ENCODE measurements at places on chromosomes 2 and 18.

GRCh38 chr2:29082804-29083495 is 8.6 kb upstream of the PCARE start:
- no peak for DNase-seq

GRCh38 chr2:221572219-221572820 is at the start of gene EPHA4:
Gene EPHA4, minus strand, starts transcription at chr2:221572304. Its CDS starts 56 bp downstream, at chr2:221572248.
- DNase-seq, result peak; percentile 85

DNA sequence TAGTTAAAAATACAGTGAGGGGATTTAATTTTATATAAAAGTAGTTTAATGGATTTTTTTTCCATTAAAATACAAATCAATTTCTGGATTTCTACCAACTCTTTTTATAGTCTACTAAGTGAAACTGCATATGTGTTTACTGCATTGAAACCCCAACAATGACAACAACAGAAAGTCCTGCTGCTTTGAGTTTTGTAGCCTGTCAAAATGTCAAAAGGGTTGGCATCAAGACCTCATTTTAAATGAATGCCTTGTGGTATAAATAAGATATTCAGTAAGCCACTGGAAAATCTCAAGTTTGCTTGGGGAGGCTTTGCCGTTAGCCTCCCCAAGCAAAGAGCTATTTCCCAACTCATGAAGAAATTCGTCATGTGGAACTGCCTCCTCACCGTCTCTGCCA is 440.3 kb upstream of the HNMT start:
- DNase-seq, result no peak

DNA sequence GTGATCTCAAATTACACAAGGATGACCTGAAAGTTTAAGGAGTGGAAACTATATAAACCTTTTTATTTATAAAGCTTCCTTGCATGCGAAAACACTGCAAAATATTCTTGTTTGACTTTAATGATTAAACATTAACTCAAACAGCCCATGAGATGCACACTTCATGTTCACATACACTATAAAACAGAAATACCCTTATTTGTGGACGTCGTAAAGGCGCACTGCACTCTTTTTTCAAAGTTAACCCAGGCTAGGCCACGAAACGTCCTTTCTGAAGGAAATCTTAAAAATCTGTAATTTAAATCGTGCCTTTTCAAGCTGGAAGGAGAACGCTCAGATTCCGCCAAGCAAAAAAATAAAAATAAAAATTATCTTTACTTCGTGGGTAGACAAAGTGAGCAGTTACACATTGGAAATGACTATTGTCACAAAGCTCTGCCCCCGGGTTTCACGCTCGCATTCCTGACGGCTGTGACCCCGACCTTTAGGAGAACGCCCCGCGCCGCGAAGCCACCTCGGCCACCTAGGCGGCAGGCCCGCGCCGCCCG is 728 bp downstream of the FAM168B start:
- no peak for DNase-seq
